Stimulated activated CD4-positive, alpha-beta T cell treated with anti-CD3 and anti-CD28 coated beads, Interleukin-1b, Interleukin-23, amount 100 ng/mL, for 48 hours (primary cell): ENCODE measurements at places on chromosomes 1 and 21.

- peak; percentile 7 for DNase-seq
These were observed 83.9 kb downstream of the MAST2 start for GRCh38 chr1:45887156-45887842.

- DNase-seq, result no peak
These were observed 5.5 kb upstream of the TTC34 start for GRCh38 chr1:2807036-2807435.

- DNase-seq, result no peak
These were observed 8.3 kb downstream of the KRTAP19-7 start for GRCh38 chr21:30552782-30553181.

DNA sequence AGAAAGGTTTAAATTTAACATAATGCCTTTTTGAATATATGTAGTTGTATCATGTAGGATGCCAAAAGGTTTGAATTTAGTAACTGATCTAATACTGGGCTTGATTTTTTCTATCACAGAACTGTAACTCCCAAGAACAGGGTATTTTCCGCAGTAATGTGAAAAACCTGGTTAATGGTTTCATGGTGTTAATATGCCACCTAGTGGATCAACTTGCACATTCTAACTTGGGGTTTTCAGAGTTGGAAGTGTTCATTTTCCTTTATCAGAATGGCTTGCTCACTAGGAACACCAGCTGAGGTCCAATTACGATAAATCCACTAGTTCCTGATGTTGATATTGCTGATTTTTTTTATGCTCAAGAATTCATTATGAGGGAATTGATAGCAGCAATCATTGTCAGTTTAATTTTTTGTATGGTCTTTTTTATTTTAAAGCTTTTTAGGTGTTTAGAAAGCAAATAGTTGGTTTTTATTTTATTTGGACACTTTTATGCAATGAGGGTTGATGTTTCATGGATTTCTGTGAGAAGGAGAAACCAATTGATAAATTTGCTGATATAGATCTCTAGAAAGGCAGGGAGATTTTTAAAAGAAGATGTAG lies 157.2 kb downstream of the PLA2G4A start:
- no peak for DNase-seq

GRCh38 chr1:90879281-90879680 lies 142.6 kb downstream of the ZNF644 start:
- no peak for DNase-seq

DNA sequence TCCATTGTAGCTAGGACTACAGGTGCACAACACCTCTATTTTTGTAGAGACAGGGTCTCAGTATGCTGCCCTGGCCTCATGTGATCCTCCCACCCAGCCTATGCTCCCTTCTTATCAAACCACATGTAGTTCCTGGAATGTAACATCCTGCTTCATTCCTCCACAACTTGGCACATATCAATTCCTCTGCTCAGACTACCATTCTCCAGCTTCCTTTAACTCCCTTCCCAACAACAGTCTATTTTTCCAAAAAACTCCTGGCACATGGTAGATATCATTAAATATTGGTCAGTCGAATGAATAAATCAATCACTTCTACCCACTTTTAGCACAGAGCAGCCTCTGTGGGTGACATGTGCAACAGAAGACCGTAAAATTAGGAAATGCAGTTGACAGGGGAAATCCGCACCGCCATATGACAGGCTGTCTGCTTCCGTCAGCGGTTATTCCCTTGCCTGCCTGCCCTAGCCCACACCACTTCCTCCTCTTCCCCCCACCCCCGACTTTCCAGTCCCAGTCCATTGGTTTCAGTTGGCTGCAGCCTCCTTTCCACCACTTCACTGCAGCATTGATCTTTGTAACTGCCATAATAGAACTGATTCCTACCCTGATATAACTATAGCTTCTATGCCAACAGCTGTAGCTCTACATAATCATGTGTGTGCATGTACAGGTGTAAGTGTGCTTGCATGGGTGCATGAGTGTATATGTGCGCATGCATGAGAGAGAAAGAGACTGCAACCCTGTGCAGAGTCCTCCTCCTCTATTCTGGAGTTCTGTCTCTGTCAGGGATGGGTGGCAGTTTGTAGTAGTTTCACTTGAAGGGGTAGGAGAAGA lies 6.8 kb upstream of the AKR1A1 start:
- DNase-seq, result peak; percentile 62

GRCh38 chr1:204357551-204358490 lies 1.9 kb downstream of the PLEKHA6 start:
- no peak for DNase-seq

- DNase-seq, result no peak
These were observed 3.4 kb upstream of the BMP8A start for GRCh38 chr1:39488012-39488545.

DNA sequence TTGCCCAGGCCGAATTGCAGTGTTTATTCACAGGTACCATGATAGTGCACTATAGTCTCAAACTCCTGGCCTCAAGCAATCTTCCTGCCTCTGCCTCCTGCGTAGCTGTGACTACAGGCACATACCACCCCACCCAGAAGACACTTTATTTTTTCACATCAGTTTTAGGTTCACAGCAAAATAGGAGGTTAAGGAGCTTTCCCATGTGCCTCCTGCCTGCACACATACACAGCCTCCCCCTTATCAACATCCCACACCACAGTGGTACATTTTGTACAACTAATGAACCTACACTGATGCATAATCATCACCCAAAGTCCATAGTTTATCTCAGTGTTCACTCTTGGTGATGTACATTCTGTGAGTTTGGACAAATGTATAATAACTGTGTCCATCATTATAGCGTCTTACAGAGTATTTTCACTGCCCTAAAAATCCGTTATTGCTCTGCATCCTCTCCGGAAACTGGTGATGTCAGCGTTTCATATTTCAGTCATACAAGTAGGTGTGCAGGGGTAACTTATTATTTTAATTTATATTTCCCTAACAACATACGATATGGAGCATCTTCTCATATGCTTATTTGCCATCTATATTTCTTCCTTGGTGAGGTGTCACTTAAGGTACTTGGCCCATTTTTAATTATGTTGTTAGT lies 23.2 kb downstream of the OR13G1 start:
- DNase-seq, result no peak

- no peak for DNase-seq
These were observed 501.4 kb downstream of the TTLL7 start for GRCh38 chr1:83497563-83497962.

DNA sequence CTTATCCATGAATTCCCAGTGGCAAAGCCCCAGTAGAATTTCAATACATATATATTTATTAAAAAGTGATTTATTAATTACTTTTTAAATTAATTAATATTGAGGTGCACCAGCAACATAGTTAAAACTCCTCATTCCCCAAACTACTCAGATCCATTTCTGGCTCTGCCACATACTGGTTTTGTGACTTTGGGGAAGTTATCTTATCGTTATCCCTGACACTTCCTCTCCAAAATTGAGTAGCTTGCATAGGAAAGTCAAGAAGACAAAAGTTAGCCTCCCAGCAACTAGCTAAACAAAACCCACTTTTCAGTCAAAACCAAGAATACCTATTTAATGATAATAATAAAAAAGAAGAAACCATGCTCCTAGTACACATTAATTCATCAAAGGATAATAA lies 35.9 kb downstream of the TCP10L start:
- no peak for DNase-seq
